T-helper 2 cell (primary cell): ENCODE measurements at places on chromosomes 12 and 14.

DNA sequence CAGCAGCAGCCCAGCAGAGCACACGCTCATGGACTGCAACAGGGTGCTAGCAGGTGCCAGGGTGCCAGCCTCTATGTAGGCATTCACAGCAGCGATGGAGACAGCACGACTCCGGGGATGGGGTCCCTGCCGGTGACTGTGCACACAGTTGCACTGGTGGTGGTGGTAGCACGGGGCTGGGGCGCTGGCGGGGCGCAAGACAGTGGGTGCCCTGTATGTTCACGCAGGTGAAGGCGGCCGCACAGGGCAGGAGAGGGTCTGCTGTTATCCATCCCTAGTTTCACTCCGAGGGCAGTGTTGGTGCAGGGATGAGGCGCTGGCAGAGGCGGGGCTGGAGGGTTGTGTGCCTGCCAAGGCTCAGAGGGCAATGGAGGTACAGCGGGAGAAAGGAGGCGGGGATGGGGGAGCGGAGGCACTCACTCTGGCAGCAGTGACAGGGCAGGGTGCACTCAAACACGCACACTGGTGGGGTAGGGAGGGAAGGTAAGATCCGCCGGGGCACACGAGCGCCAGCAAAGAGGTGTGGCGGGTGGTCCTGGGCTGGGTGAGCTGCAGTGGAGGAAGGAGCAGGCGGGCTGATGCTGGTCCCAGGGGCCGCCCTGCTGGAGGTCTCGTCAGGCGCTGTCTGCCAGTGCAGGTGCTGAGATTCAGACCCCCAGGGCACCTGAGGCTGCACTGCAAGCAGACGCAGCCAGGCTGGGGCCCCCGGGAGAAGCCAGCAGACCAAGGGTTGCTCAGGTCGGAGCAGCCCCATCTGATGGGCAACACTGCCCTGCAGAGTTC lies 76.7 kb downstream of the GALC start:
- DNase-seq: no peak

DNA sequence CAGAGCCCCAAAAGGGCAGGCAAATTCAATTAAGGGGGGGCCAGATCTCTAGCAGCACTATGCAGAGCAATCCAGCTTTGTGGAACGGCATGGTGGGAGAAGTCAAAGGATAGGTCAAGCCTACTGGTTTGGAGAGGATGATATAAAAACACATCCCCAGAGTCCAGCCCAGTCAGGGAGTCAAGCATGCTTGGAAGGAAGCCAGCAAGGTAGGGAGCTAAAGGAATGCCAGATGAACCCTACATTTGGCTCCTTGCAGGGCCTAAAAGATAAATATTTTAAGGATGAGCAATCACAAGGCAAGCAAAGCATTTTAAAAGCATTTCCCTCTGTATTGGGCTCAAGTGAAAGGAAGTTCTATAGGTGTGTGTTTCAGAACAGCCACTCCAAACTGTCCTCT lies 21.4 kb downstream of the KCTD10 start:
- DNase-seq: no peak

DNA sequence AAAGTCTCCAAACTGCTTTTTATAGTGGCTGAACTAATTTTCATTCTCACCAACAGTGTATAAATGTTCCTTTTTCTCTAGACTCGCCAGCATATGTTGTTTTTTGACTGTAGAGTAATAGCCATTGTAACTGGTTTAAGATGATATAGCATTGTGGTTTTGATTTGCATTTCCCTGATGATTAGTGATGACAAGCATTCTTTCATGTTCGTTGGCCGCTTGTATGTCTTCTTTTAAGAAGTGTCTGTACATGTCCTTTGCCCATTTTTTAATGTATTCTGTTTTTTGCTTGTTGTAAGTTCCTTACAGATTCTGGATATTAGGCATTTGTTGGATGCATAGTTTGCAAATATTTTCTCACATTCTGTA lies 404.9 kb downstream of the FLRT2 start:
- DNase-seq: no peak

GRCh38 chr12:11954181-11954580 lies 116.6 kb upstream of the BCL2L14 start:
- DNase-seq: no peak

DNA sequence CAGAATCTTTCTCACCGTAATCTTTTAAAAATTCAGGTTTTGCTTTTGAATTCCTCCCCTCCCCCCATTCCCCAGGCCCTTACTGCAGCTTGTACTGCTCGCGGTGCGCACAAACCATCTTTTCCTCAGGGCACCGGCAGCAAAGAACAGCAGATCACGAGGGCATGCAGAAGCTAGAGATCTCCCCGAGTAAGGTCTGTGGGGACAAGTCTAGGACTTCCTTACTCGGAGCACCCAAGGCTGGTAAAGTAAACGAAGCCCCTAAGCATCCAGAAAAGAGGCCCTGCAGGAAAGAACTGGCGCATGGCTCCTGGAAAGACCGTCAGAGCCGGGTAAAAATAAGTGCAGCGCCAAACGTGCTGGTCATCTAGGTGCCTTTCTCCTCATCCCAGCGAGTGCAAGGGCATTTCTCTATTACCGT lies 727 bp downstream of the LDHB start:
- DNase-seq: no peak
